ENCODE measurements at places on chromosomes 1 and 21.

- DNase-seq, result no peak
Measured at GRCh38 chr1:66750577-66750976, 1.7 kb upstream of the DYNLT5 start.

GRCh38 chr1:154960446-154961136 is 991 bp downstream of the PYGO2 start:
- no peak for DNase-seq

- no peak for DNase-seq
Measured at GRCh38 chr1:39625462-39626273, 13.8 kb downstream of the HEYL start.

- DNase-seq, result no peak
Measured at GRCh38 chr1:75615613-75616435, 4.9 kb upstream of the SLC44A5 start.

GRCh38 chr1:84643183-84643582 is 47.1 kb downstream of the SSX2IP start:
- no peak for DNase-seq

DNA sequence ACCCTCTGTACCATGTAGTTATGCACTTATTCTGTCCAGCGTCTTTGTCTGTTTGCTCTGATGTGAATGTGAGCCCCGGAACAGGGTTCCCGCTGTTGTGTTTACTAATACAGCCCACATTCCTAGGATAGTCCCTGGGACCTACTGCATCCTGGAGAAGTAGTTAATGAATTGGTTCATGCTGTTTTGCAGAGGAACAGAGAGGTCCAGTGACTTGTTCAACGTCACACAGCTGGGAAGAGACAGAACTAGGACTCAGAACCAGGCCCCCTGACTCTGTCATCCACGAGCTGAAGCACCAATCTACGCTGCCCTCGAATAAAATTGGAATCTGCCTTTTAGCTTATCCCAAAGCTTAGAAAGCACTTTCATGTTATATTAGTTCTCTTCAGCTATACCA is 784 bp downstream of the AGT start:
- no peak for DNase-seq

- DNase-seq, result no peak
Measured at GRCh38 chr1:218315638-218316037, 29.5 kb upstream of the TGFB2 start.

- no peak for DNase-seq
Measured at GRCh38 chr1:190963321-190963720, 485.7 kb upstream of the BRINP3 start.

DNA sequence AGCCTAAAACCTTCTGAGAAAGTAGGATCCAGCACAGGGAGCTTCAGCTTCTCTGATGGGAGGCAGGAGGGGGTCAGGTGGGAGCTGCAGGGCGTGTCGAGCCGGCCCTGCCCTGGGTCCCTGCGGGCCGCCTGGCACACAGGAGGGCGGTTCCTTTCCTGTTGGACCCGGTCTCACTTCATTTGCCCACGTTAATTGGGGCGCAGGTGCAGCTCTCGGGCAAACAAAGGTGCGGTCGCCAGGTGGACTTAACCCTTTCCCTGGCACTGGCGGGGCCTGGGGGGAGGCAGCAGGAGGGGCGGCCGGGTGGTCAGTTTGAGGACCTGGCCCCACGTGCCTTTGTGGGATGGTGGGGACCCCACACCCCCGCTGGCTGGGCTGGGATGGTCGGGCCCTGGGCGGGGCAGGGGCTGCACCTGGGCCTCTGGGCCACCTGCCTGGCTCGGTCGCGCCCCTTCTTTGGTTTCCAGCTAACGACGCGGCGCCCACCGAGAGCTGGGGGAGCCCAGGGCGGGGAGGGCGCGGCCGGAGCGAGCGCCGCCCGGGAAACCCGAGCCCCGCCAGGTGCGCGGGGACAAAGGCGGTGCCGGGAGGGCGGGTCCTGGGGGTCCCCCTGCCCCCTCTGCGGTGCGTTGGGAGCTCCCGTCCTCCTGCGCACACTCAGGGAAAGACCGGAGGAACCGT is 20.8 kb upstream of the C1orf159 start:
- no peak for DNase-seq

- no peak for DNase-seq
Measured at GRCh38 chr1:194503209-194503608, 1316.8 kb upstream of the B3GALT2 start.

DNA sequence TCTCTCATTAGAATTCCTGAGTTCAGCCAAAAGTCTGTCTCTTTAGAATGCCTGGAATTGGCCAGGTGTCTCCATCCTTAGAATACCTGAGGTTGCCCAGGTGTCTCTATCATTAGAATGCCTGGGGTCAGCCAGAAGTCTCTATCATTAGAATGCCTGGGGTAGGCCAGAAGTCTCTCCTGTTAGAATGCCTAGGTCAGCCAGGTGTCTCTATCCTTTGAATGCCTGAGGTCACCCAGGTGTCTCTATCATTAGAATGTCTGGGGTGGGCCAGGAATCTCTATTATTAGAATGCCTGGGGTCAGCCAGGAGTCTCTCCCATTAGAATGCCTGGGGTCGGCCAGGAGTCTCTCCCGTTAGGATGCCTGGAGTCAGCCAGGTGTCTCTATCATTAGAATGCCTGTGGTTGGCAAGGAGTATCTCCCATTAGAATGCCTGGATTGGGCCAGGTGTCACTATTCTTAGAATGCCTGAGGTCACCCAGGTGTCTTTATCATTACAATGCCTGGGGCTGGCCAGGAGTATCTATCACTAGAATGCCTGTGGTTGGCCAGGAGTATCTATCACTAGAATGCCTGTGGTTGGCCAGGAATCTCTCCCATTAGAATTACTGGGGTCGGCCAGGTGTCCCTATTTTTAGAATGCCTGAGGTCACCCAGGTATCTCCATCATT is 43.0 kb downstream of the RNF187 start:
- DNase-seq, result no peak

DNA sequence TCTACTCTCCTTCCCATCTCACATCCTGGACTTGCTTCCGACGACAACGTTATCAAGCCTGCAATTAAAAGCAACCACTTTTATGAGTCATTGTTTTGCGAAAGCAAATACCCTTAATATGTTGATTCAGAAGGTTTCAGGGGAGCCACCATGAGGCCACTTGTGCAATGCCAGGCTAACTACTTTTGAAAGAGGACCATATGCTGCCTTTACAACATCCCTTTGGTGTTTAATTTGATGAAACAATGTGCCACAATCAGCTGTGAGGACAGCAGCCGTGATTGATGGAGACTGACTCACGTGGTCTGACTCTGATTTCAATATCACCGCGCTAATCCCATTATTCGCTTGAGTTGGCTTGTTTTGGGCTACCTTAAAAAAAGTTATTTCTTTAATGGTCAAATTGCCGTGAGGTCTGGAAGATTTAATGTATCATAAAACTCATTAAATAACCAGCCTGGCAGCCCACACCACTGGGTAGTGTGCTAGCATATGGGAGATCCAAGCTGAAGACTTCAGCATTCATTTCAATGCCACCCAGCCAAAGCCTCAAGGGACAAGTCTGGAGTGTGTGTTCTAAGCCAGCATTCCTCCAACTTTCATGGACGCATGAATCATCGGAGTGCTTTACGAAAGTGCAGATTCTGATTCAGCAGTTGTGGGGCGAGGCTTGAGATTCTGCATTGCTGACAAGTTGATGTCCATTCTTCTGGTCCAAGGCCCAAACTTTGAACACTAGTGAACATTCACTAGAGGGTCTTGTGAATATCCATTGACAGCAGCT is 73.3 kb upstream of the PAXBP1 start:
- DNase-seq, result no peak

DNA sequence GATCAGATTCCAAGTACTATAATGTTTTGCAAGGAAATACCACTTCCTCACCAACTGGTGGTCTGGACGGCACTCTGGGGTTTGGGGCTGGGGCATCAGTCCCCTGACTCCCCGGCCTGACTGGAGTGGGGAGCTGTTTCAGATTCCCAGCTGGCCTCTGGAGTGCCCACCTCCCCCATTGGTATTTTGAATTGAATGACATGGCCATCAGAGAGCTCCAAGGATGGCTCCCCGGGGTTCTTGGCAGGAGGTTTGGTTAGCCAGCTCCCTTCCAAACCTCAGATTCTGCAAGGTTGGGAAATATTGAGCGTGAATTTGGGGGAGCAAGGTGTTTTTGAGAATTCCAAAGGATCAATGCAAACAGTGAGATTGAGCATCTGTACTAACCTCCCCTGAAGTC is 2.2 kb upstream of the INAVA start:
- DNase-seq, result no peak

GRCh38 chr1:155197901-155198546 is 9.7 kb downstream of the THBS3 start:
- no peak for DNase-seq

- no peak for DNase-seq
Measured at GRCh38 chr1:80457409-80457808, 1343.3 kb upstream of the ADGRL2 start.

DNA sequence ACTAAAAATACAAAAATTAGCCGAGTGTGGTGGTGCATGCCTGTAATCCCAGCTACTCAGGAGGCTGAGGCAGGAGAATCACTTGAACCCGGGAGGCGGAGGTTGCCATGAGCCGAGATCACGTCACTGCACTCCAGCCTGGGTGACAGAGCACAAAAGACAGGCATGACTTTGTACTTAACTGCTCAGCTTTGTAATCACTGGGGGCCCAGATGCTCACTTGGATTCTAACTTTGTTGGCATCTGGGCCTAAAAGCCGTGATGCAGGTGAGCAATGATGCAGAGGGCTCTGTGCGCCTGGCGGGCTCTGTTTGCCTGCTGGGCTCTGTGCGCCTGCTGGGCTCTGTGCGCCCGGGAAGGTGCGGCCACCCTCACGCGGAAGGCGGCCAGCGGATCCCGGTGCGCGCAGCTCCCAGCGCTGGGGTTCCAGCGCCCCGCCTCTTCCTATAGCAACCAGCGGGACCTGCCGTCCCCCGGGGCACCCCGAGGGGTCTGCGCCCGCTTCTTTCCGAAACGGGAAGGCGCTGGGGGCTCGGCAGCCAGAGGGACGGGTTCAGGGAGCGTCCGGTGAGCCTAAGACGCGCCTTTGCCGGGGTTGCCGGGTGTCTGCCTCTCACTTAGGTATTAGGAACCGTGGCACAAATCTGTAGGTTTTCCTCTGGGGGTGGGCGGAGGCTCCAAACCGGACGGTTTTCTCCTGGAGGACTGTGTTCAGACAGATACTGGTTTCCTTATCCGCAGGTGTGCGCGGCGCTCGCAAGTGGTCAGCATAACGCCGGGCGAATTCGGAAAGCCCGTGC is 31.7 kb downstream of the PRMT2 start:
- no peak for DNase-seq

DNA sequence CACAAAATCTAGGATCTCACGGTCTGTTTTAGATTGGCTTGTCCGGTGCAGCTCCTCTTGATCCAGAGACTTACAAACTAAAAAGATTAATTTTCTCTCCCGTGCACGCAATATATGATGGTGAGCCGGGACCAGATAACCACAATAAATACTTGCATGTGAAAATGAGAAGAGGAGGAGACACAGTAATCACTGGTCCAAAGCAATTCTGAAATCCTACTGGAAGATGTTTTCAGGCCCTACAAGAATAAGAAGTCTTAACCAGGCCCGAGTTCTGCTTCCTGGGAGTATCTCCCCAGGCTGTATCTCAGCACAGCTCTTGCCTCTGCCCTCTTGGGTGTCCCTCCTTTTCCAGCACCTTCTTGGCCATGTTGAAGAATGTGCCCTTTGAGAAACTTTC is 1.0 kb upstream of the WDR4 start:
- DNase-seq, result no peak

- DNase-seq, result no peak
Measured at GRCh38 chr1:61496501-61496900, 228.4 kb downstream of the TM2D1 start.

DNA sequence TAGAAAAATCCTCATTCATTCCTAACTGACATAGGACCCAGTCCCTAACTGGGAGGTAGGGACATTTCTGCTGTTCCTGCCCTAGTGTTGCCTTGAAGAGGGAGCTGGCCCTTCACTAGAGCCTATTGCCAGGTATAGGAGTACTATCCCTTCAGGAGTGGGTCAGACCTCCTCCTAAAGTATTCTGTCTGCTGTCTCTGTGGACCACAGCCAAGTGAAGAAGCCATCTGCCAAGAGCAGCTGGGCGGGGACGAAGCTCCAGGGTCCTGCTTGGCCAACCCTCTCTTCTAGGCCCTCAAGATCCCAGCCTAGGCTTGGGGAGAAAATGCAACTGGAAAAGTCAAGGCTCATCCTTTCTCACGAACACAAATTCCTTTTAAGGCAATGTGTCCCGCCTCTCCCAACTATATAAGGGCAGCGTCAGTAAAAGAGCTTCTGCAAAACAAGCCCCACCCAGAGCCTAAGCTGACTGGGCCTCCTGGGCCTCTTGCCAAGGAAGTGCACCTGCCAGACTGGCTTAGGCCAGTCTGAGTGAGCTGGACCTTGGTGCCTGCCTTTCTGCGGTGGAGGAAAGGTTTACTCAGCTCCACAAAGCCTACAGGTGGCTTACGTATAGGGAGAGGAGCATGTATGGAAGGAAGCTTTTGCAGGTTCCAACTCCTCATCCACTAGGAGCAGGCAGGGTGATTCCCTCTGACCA is 638 bp upstream of the TUFT1 start:
- peak; percentile 71 for DNase-seq

DNA sequence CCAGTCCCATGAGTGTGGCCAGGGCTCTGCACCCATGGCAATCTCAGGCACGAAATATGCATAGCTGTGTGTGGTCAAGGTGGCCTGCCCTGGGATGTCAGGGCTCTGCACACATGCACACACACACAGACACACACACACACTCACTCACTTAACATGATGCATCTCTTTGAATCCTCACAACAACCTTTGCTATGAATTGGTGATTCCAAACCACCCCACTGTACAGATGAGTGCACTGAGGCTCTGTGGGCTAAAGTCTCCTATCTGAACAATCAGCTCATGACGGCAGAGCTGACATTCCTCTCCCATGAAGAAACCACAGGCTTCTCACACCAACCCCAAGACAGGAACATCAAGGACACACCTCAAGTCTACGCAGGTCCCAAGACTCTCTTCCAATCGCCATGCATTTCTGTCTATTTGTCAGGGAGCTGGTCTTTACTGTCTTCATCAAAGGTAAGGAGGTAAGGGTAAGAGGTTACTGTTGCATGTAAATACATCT is 131.6 kb downstream of the ETS2 start:
- DNase-seq, result no peak

DNA sequence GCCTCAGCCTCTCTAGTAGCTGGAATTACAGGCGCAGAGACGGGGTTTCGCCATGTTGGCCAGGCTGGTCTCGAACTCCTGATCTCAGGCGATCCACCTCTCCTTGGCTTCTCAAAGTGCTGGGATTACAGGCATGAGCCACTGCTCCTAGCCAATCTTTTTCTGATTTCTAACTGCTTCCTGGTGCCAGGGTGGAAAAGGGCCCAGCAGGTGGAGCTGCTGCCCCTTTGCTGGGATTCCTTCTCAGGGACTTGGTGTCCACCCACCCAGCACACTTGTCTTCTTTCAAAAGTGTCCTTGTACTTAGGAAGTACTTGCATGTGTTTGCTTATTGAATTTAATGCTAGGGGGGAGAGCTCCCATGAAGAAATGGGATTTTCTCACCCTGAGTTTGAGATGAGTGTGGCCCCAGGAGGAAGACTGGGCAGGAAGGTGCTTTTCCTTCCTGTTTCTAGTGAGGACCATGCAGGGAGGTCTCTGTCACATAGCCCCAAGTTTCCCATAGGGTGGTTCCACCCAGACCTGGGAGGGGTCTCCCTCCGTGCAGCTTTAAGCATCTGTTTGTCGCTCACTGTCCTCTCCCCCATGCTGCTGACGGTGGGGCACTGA is 14.2 kb downstream of the UTP11 start:
- no peak for DNase-seq

Data from iPS DF 19.7 (cell line).